GM18507 (cell line): ENCODE measurements at places on chromosomes 2 and 18.
A peak's percentile ranks its signal among the peaks of the same experiment; 100 is the strongest.

DNA sequence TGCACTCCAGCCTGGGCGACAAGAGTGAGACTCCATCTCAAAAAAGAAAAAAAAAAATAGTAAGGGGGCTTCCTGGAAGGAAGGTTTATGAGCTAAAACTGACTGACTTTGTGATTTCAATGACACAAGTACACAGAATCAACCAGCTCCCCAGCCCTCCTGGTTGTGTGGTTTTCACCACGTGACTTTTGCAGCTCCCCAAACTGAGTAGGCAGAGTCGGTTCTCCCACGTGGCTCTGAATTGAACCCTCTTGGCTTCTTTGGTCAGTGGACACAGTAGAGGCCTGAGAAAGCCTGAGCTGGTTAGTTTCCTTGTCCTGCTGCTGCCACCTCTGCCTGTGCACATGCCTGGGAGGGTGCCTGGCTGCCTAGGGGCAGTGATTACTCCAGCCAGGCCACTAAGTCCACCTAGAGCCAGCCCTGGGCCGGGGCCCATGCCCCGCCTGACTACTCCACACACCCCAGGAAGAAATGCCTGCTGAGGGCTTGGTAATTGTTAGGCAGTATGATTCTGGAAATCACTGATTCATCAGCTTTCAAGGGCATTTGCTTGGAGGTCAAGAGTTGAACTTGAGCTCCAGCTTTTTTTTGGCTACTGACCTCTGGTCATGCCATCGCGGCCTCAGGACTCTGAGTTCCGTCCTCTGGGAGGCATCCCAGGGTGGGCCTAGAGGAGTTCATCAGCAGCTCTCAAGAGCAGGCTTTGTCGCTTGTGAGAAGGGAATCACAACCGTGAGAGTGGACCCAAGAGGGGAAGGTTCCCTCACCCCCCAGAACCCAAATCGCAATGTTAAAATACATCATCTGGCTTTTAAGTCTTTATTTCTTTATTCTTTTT, 431.9 kb upstream of the HS6ST1 start:
- DNase-seq: no peak

DNA sequence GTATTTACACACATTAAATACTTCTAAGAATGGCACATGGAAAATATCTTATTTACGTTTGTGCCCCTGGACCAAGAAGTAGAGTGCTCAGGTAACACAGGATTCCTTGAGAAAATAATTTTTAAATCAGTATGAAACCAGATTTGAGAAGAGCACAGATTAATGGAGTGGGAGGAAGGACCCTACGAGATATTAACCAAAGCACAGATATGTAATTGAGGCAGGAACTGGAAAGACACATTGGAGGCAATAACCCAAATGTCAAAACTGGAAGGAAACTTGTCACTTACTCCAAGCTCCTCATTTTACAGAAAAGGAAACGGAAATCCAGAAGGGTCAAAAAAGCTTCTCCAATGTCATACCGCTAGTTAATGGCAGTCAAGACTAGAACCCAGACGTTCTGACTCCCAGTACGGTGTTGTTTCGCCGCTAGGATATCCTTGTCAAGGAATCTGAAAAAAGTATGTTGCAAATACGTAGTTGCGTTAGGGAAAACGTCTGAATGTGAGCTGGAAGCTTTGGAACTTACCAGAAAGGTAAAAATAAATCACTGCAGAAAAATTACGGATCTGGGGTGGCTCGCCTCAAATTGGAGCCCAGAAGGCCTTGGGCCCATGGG, 634 bp downstream of the MTIF2 start:
- no peak for DNase-seq

GRCh38 chr2:132975193-132976105, 305.4 kb upstream of the LYPD1 start:
- no peak for DNase-seq

GRCh38 chr2:127612111-127612822, 33.7 kb upstream of the GPR17 start:
- DNase-seq: no peak

DNA sequence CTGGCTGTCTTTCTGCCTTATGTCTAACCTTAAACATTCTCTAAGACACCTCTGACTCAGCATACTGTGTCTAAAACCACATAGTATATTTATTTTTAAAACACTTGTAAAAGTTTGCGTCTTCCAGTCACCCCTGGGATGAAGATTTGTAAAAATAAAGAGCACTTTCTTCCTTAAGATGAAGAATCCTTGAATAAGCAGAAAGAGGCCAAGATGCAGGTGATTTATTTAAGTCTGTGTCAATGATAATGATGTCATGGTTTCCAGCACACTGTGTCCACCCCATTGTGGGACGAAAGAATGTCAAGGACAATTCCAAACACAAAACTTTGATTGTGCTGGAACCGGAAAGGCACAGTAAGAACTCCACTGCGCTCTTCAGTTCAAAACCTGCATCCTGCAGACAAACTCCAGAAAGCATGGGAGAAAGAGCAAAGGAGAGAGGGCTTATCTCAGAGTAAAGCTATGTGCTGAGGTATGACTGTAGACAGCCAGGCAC, 92.9 kb downstream of the ZEB2 start:
- no peak for DNase-seq

DNA sequence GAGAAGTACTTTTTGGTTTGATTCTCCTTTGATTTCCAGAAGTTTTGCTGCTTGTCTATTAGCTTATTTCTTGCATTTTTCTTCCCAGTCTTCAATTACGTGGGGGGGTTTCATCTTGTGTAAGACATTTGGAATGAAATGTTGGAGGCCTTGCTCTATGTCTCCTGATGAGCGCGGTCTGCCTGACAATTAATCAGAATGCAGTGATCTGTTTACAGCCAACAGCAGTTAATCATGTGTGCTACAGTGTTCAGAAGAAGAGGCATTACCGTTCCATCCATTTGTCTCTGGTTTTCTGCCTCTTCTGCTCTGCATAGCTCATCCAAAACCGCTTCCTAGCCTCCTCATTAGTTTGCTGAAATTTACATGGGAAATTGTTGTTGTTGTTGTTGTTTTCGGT, 134.4 kb upstream of the ST6GAL2 start:
- DNase-seq: no peak

- no peak for DNase-seq
These were observed 42.9 kb upstream of the TUBA3E start for GRCh38 chr2:130241041-130241707.

DNA sequence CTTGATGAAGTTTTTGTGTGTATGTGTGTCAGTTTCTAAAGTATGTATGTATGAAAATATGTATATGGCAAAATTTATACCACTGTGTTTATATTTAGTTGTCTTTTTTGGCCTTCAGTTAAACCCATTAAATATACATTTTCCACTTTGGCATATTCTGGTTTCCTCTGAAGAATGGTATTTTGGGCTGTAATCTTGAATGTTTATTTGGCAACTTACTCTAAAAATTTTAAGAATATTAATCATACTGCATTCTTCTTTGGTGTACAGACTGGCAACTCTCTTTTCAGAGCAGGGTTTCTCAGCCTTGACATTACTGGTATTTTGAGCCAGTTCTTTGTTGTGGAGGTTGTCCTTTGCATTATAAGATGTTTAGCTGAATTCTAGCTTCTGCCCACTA, 27.9 kb upstream of the CCBE1 start:
- no peak for DNase-seq

- no peak for DNase-seq
These were observed 42.7 kb downstream of the ZFP36L2 start for GRCh38 chr2:43183743-43184142.

GRCh38 chr18:75133721-75134610, 75.0 kb downstream of the PTGR3 start:
- DNase-seq: no peak

GRCh38 chr2:191922736-191923651, 76.1 kb upstream of the CAVIN2 start:
- peak; percentile 29 for DNase-seq

DNA sequence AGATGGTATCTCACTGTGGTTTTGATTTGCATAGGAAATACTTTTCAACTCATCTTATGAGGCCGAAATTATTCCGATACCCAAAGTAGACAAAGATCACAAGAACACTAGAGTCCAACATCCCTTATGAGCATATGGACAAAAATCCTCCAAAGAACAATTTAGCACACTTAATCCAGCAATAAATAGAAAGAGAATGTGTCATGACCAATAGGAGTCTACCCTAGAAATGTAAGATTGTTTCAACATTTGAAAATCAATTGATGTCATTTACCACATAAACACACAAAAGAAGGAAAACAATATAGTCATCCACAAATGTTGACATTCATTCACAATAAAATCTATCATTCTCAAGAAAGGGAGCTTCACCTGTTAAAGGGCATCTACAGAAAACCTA, 307.8 kb upstream of the SMIM21 start:
- no peak for DNase-seq

DNA sequence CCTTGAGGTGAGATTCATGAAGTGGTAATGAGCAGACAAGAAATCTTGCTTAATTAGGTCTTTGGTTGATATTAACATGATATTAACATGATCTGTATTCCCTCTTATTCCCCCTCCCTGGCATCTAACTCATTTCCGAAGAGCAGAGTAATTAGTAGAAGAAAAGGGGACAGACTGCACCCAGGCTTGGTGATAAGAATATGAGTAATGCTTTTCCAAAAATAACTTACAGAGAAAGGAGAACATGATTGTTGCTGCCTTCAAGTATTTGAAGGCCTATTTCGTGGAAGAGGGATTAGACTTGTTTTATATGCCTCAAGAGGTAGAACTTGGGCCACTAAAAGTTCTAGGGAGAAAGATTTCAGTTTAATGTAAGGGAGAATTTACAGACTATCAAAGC, 130.6 kb upstream of the ATP5MC3 start:
- no peak for DNase-seq

DNA sequence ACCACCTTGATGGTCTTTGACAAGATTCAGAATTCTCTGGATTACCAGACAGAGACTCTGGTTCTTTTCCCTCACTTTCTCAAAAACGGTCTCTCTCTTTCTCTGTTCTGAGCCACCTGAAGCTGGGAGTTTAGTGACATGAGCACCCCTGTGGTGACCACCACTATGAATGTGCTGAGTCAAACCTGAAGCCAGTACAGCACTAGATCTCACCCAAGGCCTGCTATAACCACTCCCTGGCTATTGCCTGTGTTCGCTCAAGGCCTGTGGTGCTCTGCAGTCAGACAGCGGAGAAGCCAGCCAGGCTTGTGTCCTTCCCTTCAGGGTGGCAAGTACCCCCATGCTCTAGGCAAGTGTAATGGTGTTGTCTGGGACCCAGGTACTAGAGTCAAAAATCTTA, 828.9 kb upstream of the NXPH2 start:
- no peak for DNase-seq

DNA sequence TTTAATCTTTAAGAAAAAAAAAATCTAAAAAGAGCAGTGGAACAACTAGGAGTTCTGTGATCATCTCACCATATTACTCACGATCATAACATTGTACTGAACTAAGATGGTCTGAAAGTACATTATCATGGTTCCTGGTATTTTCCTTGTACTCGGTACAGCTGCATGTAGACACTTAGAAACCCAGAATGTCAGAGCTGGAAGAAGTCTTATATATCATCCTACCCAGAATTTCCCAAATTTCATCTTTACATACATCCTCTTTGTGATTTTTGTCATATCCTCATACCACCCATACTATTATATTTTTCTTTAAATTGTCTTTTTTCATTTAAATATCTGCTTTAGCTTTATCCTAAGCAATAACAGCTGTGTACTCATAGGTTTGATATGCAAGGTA, 12.4 kb upstream of the ST3GAL5 start:
- no peak for DNase-seq

DNA sequence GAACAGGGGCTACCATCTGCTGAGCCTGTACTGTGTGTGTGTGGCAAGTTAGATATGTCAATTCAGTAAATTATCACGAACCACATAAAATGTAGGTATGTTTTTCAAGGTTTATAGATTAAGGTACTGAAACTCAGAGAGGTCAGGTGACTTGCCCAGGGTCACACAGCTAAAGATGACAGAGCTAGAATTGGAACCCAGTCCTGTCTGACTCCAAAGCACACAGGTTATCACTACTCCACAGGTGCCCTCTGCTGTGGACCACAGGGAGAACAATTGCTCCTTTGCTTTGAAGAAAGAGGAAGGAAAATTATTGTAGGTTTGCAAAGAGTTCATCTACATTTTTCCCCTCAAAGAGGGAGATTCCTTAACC, 229.7 kb upstream of the AGAP1 start:
- no peak for DNase-seq

GRCh38 chr18:49250816-49251388, 209.5 kb downstream of the DYM start:
- no peak for DNase-seq

GRCh38 chr2:172097557-172098131, 5.1 kb downstream of the DLX2 start:
- DNase-seq: no peak

- no peak for DNase-seq
These were observed 78.6 kb downstream of the ASB1 start for GRCh38 chr2:238505119-238505891.

DNA sequence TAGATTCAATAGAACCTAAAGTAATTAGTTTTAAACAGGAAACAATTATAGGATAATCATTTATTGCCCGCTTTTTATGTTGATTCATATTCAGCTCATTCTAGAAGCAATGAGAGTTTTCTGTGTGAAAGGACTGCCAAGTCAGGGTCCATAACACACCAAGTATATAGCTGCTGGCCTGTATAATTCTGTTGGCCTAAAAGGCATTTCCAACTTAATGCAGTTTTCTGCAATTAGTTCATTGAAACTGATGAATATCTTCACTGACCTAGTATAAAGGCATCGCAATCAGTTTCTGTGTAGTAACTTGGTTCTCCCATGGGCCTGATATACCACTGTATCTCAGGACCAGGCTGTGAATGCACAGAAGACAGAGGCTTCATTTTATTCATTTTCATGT, 69.1 kb upstream of the GRB14 start:
- no peak for DNase-seq

GRCh38 chr2:46816846-46817726, 98.5 kb downstream of the MCFD2 start:
- DNase-seq: no peak

GRCh38 chr2:202608142-202608852, 26.5 kb upstream of the FAM117B start:
- DNase-seq: no peak

DNA sequence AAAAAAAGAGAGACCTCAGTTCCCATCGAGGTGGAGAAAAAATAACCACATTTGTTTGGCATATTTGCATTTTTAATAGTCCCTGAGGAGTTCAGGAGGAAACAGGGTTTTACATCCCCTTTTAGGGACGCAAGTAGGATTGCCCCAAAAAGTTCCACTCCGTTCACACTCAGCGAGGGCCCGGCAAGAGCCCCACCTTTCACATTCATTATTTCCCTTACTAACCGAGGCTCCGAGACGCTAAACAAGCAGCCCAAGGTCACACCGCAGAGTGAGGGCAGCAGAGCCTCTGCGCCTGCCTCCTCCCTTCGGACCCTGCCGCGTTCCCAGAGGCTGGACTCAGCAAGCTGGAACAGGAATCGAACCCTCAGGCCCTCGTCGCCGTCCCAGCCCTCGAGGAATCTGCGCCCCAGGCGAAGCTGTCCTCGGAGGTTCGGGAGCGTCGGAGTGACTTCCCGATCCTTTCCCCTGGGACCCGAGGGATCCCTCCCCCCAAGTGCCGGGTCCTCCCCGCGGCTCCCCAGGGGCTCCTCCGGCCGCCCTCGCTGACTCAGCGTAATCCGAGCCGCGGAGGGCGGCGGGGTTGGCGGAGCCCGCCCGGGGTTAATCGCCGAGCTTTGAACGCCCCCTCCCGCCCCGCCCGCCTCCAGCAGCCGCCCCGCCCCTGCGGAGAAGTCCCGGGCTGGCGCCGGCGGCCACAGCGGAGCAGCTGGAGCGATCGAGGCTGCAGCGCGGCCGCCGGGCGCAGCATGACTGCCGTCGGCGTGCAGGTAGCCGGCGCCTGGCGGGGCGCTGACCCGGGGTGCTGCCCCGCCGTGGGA, at the start of gene TMEM37:
TMEM37 (plus strand) TSS at position 700 of the 821 bp plus-strand sequence; CDS start at position 750, 50 bp downstream.
- DNase-seq: peak; percentile 62
